ENCODE measurements at places on chromosomes 6 and 20.

GRCh38 chr6:57069920-57070331 is 20.1 kb upstream of the ZNF451 start:
- DNase-seq = no peak

DNA sequence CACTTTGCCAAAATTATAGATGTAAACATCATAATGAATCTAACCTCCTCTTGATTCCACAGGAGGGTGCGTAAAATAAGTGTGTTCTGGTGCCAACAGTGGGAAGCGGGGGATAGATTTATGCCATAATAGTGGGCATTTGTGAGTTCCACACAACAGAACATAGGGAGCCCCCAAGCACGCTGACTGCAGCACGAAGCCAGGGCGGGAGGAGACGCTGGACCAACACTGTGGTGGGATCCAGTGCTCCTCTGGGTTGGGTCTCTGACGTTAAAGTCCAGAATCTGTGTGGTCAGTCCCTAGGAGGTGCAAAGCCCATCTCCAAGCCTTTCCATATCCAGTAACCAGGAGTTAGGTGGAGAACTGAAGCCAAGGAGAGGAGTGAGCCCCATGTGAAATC is 1.8 kb upstream of the TTLL2 start:
- no peak for DNase-seq

DNA sequence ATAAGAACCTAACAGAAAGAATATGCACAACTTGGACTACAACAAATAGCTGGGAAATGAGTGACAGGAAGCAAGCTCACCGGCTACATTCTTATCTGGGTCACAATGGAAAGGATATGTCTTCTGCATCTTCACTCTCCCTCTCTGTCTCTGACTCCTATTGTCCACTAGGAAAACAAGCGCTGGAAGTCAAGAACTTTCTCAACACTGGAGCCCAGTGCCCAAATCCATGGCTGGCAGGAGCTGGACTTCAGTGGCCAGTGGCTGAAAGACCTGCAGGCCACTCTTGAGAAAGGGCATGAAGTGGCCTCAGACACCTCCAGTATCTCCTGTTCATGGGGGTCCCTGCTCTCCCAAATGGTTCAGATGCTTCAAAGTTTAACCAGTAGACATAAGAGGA is 62.0 kb downstream of the FAM50B start:
- DNase-seq = no peak

DNA sequence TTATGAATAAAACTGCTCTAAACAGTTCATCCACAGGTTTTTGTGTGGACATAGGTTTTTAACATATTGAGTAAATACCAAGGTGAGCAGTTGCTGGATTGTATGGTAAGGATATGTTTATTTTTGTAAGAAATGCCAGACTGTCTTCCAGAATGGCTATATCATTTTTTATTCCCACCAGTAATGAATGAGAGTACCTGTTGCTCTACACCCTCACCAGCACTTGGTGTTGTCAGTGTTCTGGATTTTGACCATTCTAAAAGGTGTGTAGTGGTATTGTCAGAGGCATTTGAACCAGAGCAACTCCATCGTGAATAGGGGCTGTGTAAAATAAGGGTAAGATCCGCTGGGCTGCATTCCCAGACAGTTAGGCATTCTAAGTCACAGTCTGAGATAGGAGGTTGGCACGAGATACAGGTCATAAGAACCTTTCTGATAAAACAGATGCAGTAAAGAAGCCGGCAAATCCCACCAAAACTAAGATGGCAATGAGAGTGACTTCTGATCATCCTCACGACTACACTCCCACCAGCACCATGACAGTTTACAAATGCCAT is 12.9 kb upstream of the NT5E start:
- DNase-seq = no peak

- no peak for DNase-seq
Observed at GRCh38 chr20:61967300-61967699, 98.4 kb downstream of the TAF4 start.

GRCh38 chr6:89022798-89023197 is 57.8 kb upstream of the PNRC1 start:
- DNase-seq = no peak

DNA sequence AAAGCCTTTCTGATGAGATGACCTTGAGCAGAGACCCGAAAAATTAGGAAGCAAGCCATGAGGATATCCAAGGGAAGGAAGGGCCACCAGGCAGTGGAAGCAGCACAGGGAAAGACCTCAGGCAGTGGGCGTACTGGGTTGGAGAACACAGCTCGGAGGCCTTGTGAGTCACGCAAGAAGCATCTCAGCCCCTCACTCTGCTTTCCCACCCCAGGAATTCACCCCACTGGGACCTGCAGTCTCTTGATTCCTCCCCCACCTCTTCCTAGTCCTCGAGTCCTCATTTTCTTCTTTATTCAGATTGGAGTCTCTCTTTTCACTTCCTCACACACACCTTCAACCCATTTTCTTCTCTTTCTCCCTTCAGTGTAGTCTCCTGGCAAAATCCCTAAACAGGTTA is 27.0 kb downstream of the RPRD1B start:
- DNase-seq = no peak

- DNase-seq = no peak
Observed at GRCh38 chr20:31903627-31904386, 33.4 kb downstream of the TTLL9 start.

- no peak for DNase-seq
Observed at GRCh38 chr6:3355358-3356055, 96.8 kb downstream of the PSMG4 start.

DNA sequence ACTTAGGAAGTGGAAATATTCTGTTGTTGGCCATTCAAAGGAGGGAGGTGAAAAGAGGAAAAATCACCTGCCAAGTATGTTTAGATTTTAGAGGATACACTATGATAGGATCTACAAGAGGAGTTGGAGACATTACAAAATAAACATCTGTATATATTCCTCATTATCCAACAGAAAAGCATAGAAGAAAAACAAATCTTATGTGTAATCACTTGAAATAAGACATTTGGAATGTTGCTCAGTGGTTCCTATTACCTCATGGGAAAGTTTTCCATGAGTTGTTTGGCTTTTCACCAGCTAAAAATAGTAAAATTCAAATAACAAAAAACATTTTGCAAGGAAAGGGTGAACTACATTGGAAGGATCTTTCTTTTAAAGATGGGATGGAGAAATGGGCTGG is 76.7 kb upstream of the CARMIL1 start:
- no peak for DNase-seq

DNA sequence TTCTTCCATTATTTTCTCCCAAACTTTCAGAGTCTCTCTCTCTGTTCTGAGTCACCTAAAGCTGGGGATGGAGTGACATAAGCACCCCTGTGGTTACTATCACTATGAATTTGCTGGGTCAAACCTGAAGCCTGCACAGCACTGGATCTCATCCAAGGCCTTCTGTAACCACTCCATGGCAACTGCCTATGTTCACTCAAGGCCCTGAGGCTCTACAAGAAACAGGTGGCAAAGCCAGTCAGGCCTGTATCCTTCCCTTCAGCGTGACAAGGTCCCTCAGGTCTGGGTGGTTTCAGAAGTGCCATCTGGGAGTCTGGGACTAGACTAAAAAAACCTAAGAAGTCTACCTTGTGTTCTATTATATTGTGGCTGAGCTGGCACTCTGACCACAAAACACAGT is 1278.8 kb upstream of the EYS start:
- no peak for DNase-seq

DNA sequence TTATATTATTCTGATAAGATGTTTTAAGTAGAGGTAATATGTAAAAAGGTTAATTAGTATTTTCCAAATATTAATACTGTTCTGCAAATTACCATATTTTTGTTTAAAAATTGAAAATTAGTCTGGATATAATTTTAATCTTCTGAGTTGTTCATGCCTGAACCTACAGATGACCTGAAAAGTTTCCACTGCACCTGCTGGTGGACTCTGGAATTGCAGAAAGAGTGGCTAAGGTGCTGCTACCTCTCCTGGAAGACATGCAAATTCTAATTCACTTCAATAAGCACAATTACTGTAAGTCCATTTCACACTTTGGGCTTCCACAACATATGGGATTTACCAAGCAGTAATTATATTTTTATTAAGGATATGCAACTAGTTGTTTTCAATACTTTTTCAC is 77.7 kb upstream of the OLIG3 start:
- peak; percentile 54 for DNase-seq

GRCh38 chr20:23160536-23161243 is 74.6 kb upstream of the CD93 start:
- no peak for DNase-seq

GRCh38 chr20:57586370-57586793 is 25.5 kb downstream of the PCK1 start:
- DNase-seq = no peak

GRCh38 chr6:98928688-98929087 is 19.1 kb downstream of the FBXL4 start:
- DNase-seq = no peak

DNA sequence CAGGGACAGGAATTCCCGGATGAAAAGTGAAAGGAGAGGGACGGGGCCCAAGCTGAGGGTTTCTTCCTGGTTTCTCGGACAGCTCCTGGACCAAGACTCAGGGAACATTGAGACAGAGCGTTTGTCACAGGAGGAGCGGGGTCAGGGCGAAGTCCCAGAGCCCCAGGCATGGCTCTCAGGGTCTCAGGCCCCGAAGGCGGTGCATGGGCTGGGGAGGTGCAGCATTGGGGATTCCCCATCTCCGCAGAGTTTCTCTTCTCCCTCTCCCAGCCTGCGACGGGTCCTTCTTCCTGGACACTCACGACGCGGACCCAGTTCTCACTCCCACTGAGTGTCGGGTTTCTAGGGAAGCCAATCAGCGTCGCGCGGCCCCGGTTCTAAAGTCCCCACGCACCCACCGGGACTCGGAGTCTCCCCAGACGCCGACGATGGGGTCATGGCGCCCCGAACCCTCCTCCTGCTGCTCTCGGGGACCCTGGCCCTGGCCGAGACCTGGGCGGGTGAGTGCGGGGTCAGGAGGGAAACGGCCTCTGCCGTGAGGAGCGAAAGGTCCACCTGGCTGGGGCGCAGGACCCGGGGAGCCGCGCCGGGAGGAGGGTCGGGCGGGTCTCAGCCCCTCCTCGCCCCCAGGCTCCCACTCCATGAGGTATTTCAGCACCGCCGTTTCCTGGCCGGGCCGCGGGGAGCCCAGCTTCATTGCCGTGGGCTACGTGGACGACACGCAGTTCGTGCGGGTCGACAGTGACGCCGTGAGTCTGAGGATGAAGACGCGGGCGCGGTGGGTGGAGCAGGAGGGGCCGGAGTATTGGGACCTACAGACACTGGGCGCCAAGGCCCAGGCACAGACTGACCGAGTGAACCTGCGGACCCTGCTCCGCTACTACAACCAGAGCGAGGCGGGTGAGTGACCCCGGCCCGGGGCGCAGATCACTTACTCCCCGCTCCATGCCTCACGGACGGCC is 54.6 kb upstream of the POLR1H start:
- no peak for DNase-seq

DNA sequence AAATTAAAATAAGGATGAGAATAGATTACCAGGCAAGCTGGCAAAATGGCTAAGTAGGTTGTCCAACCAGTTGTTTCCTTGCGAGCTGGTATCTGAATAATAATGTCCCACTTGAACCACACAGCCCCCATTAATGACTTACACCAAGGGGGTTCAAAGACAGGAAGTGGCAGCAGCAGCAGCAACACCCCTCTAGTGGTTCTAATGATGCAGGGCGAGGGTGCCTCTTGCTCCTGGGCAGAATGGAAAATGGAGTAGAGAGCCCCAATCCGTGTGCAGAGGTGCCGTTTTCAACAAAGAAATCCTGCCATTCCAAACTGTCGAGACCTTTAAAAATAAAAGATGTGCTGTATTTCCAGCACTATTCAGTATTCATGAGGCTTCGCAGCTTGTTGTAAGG is 218.1 kb downstream of the TSHZ2 start:
- DNase-seq = no peak

DNA sequence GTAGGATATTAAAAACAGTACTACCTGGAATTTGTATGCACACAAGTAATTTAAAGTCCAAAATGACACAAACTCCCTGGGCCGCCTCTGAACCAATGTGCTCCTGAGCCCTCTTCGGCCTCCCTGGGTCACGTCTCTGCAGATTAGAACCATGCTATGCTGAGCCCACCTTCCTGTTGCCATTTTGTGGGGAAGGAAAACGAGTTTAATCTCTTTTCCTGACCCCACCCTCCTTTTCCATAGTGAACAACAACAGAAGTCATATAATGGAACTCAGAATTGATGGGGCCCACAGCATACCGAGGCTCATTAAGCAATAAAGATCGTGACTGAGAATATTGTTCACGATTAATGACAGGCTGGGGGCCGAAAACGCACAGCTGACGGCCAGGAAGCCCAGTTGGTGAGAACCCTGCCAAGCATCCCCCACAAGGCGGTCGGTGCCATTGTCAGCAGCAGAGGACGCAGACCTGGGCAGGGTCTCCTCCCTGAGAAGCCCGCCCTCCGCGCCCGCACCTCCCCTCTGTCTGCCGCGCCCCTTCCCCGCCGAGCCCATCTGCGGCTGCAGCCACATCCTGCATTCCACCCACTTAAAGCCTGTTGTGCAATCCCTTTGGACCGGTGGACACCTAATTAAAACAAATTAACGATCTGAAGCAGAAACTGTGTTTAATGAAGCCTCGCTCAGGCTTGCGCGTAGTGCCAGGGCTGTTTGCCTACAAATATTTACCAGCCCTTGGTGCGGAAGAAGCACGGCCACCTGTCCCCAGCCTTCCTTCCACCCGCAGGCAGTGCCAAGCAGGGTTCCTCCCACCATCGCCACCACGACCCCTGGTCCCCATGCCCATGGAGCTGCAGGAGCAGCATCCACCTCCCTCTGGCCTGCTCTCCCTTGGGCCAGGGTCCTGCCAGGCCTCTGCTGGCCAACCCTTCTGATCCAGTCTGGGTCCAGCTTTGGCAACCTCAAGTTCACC is 68.1 kb downstream of the DLL1 start:
- no peak for DNase-seq

DNA sequence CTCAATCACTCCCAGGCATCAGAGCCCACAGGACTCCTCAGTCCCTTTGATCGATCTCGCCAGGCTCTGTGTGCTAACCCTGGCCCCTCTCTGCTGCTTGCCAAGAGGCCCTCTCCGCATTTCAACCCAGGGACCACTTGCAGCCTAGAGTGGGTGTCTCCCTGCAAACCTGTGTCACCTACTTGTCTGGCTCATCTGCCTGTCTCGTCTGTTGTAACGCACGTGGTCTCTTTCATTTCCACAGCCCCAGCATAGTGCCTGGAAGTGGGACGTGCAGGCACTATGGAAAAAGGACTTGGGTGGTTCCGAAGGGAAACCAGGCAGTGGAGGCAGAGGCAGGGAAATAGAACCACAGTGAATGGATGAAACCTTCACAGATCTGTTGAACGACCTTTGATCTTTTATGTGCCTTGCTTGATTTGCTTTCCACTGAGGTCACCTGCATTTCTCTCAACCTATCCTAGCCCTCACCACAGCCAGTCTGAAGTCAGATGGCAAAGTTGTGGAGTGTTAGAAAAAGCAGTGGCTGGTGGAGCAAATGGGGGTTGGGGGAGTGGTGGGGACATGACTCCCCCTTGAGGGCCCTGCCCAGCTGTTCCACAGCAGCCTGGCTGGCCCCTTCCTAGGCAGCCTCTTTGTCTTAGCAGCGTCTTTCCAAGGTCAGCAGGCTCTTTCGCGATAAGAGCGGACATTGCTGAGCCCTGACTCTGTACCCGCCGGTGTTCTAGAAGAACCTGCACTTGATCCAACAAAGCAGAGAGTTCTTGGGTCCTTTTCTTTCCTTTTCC is 55.8 kb upstream of the TAGAP start:
- no peak for DNase-seq

GRCh38 chr6:148251891-148252290 is 90.7 kb upstream of the SASH1 start:
- no peak for DNase-seq

All from stimulated activated CD4-positive, alpha-beta T cell treated with anti-CD3 and anti-CD28 coated beads, Interleukin-1b, Interleukin-23, amount 100 ng/mL, for 24 hours (primary cell).